NCI-H2171 treated with DMSO at 0.1 percent for 48 hours (cell line): ENCODE measurements at places on chromosomes 4 and X.
A peak's percentile ranks its signal among the peaks of the same experiment; 100 is the strongest.

- DNase-seq = no peak
Observed at GRCh38 chr4:77734928-77735327, 84.2 kb downstream of the CNOT6L start.

DNA sequence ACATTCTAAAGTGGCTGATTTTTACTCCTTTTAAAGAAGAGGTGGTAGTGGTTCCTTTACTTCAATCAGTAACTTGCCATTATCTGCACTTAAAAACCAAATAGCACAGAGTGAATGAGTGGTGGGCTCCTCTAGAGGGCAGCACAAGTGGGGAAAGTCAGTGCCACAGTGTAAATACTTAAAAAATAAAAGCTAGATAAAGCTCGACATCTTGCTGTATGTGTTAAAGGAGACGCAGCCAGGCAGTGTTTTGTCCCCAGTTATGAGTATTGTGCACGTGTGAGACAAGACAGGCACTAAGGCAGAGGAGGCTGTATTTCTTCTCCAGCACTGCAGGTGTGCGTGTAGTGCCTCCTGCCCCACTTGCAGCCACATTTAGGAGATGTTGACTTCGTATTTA, 24.6 kb downstream of the NAP1L5 start:
- no peak for DNase-seq

GRCh38 chr4:152352622-152353116, 183.2 kb downstream of the FBXW7 start:
- peak; percentile 93 for DNase-seq

DNA sequence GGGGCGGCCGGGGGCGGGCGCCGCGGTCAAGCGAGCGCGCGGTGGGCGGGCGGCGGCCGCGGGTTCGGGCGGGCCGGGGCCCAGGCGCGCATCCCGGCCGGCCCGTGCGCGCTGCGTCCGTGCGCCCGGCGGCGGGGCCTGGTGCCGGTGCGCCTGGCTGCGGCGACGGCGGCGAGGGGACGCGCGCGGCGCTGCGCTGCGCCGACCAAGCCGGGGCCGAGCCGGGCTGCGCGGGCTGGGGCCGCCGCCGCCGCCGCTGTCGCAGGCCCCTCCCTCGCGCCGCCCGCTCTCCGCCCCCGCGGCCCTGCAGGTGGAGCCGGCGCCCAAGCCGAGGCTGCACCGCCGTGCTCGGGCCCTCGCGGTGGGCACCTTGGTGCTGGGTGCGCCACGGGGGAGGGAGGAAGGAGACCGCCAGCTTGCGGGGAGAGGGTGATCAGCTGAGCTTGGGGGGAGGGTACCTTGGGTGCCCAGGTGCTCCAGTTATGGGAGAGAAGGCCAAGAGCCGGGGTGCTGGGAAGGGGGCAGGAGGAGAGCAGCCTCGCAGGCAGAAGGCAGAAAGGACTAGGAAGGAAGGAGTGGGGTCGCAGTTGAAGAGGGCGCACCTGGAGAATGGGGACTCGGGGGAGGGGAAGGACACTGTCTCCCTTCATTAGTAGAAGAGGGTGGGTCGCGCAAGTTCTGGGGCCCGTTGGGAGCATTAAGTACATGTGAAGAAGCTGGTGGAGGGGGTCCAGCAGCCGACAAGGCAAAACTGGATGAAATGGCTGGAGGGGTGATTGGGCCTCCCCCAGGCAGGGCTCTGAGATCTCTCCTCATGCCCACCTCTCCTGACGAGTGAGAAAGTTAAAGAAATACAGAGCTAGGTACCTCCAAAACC, at the start of gene PPP2R2C:
Gene PPP2R2C (minus strand): TSS at position 228 of the 877 bp plus-strand sequence. CDS start 385 bp downstream, outside the sequence.
- peak; percentile 41 for DNase-seq

DNA sequence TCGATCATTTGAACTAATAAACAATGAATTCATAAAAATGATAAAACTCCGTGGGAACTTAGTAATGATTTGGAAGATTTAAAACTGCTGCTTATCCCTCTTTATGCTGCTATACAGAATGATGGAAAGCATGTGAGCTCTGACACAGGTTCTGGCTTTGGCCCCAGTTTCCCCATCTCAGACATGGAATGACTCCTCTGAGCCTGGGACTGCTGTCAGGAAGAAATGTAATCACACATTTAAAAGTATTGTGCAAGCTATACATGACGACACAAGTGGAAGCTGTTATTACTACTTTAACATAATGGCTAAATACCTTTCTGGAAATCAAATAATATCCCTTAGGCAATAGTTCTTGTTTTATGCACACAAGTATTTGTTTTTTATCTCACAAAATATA, 161.7 kb downstream of the DCHS2 start:
- no peak for DNase-seq

DNA sequence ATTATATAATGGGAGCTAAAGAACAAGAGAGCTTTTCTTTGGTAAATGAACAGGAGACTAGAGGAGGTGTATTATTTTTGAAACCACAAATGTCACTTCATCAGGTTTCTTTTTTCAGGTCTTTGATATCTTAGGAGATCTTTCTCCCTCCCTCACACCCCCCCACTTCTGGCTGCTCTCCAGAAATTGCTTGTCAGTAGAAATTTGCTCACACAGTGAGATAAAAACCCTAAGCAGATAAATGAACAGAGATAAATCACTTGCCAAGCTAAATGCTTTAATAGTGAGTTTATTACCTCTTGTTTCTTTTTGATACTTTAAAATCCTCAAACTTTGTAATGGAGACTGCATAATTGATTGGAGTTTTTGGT, 421.2 kb upstream of the TENM3 start:
- DNase-seq = no peak

DNA sequence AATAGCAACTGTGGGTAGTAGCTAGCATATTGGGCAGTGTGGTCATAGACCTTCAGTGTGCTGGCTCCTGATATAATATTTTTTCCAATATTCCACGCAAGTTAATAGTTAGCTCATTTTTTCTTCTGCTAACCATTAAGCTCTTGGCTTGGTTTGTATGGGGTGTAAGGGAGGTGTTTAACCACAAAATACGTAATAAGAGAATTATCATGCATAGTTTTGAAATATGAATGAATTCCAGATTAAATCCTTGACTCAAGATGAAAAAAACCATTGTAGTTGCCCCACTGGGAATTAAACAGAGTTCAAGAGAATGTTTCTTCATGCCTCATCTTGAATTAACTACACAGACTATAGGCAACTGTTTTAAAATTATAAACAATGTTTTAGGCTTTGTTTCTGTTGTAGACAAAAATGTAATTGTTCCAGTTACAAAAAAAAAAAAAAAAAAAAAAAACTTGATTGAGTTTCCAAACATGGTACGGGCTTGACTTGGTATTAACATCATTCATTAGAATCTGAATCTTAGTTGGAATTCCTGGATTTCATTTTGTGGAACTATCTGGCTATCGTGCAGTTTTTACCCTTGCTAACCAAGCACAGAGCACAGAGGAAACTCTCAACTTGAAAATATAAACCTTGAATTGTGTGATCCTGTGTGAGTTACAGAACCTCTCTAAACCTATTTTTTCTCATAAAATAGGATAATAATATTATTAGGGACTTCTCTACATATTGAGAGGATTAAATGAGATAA, 28.4 kb downstream of the CXCL1 start:
- no peak for DNase-seq

DNA sequence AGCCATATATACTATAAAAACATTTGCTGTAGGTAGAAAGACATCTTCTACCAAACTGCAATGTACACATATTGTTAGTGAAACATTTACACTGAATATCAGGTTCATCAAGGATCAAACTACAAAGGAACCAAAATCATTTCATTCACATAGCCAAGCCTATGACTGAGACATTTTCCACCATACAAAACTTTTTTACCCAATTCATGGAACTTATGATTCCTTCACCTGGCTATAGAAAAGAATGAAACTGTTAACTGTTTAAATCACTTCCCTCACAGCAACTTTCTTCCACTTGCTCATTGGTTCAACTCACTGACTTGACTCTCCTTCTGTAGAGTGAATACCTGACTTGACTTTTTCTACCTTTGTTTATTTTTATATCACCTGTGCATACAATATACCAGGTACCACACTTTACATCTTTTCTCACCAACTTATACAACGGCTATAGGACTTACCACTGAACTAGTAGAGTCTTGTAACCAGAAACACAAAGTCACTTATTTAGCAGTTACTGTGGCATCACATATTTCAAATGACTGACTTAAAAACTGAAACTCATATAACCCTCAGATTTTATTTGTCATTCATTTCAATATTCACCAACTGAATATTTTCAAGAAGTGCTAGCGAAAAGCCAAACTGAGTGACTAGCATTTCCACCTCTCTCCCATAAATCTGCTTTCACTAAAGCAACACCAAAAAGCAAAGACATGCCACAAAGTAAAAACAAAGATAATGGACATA, 30.9 kb downstream of the CAMK2D start:
- DNase-seq = no peak

DNA sequence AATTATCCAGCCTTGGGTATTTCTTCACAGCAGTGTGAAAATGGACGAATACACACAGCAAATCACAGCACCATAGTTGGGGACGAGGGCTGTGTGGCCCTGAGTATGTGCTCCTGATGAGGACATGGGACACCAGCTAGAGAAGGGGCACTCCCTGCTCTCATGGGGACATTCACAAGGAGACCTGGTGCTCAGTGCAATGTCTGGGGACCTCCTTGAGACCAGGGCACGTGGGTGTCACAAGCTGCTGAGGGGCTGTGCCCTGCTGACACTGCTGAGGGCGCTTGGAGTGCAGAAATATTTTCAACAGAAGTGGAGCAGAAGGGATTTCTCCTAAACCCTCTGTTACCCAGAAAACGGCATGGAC, 65.4 kb downstream of the TRMT44 start:
- no peak for DNase-seq

- DNase-seq = no peak
Observed at GRCh38 chr4:40734497-40734896, 15.3 kb upstream of the NSUN7 start.

DNA sequence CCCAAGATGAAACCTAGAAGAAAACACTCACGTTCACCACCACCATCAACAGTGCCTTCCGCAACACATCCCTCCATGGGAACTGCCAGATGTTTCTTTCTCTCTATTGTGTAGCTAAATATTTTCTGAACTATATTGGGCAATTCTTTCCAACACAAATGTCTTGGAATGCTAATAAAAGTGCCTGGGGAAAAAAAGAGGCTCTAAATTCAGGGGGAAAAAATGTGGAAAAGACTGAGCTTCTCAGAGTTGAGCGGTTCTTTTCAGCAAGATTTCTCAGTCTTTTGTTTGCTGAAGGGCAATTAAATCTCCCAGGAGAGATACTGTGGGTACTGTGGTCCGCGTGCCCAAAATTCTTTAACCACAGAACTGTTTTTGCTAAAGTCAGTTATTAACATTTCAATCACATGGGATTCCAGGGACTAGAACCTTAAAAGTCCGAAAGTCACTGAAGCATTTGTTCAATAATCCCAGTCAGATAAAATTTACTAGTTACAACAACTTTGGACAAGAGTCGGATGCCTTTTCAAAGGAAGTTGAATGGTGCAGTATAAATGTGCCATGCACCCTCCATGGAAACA, 51.9 kb upstream of the DHRSX start:
- DNase-seq = no peak

- DNase-seq = no peak
Observed at GRCh38 chr4:124974152-124974551, 261.6 kb upstream of the ANKRD50 start.

DNA sequence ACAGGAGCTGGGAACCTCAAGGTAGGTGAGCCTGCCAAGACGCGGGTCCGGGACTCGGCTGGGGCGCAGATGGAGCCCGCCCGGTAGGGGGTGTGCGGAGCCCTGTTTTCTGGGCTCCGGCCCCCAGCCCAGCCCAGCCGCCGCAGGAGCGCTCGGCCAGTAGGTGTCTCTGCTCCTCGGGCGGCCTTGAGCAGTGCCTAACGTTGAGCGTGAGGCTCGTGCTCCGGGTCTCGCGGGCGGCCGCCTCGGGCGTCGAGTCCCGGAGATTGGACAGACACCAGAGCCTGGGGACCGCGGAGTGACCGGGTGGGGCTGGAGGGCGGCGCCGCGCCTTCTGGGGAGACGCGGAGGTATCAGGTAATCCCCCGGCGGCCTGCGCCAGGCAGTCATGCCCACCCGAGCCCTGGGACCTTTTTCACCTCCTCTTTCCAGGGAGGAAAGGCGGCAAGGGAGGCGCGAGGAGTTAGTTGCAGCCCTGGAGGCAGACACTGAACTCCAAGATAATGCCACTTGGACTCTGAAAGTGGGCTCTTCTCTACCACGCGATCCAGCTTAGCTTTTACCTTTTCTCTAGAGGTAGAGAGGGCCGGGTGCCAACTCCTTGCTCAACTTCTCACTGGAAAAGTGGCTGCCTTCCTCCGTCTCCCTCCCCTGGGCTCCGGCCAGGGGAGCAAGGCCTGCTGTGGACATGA, 14.5 kb upstream of the FGG start:
- DNase-seq = no peak

DNA sequence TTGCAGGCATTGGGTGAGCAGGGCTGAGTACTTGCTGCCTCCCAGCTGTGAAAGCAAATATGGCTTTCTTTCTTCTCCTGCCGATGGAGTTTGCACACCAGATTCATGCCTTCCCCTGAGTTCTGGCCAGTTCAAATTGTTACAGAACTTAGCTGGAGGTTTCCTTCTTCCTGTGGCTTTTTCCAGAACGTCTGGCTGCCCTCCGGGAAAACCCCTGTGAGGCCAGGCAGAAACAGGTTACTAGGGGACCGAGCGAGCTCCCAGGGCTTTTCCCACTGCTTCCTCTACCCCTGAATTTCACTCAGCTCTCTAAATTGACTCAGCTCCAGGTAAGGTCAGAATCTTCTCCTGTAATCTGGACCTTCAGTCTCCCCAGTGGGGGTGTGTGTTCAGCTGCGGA, 482.4 kb downstream of the C4orf33 start:
- DNase-seq = no peak

DNA sequence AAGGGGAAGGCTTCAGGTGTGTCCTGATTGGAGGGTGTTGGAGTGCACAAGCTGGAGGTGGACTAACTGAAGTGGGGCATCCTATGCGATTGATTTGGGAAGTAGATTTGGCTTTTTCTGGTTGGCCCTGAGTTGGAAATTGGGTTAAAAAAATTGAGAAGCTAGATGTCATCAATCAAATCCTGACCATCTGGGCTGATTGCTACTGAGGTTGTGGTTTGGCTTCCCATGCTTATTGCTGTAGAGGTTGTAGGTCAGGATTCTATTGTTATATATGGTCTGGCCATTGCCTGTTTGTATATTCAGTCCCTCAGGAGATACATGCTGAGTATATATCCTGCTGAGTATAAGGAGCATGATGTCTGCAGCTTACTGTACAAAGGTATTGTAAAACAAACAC, 7.7 kb upstream of the ZNF81 start:
- DNase-seq = no peak

DNA sequence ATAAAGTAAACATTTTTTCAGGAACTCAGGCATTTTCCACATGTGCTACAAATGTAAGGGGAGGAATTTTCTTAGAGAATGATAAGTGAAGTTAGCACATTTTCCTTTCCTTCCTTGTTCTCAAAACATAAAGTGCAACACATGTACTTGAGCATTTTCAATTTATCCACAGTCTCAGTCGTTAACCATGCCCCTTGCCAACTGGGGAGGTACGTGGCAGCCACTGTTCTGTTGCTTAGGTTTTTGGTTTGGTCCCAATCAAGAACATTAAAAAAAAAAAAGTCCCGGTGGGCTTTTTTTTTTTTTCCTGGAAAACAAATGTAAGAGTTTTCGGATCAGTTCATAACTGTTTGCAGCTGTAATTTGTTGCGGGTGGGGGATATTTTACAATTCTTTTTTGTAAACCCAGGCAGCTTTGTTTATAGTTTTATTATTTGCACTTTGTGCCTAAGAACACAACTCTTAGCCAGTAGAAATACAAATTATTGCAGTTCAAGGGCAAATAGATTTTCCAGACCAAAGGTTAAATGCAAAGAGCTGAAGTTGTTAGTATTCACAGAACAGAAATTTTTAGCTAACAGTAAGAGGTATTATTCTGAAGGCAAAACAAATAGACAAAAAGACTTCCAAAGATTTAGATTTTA, 112.1 kb upstream of the NAP1L5 start:
- no peak for DNase-seq
